ENCODE measurements at places on chromosomes 6 and 20.

- no peak for DNase-seq
Measured at GRCh38 chr6:35391240-35391968, 49.0 kb downstream of the PPARD start.

- peak; percentile 86 for DNase-seq
Measured at GRCh38 chr20:35303735-35304491, 11.7 kb upstream of the FAM83C start.

DNA sequence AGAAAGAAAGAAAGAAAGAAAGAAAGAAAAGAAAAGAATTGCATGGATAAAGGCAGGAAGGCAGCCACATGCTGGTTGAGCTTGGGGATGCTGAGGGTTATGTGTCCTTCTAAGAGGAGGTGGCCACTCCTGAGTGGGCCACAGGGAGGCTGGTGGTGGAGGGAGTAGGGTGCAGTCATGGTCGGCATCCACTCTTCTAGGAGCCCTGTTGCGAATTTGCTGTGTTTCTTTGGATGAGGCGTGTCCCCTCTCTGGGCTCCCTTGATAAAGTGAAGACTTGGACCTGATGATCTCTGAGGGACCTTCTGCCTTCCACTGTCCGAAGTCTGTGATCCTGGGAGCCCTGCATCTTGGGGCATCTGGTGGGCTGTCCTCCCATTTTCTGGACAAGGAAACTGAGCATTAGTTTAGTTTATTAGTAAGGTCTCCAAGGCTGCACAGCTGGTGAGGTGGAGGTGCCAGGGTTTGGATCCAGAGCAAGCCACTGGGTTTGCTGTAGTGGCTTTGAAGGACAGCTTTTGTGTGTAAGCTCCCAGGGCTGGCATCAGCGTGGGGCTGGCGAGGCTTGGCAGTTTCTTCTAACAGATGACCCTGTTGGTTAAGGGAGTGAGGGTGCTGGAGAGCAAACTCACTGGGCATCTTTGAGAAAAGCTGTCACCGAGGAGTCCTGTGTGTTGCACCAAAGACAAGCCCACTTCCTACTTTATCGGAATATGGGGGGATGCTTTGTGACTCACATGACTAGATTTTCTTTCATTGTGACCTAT, 4.3 kb downstream of the DLGAP4 start:
- DNase-seq, result no peak

- DNase-seq, result no peak
Measured at GRCh38 chr20:35008411-35009342, 53.0 kb downstream of the MYH7B start.

DNA sequence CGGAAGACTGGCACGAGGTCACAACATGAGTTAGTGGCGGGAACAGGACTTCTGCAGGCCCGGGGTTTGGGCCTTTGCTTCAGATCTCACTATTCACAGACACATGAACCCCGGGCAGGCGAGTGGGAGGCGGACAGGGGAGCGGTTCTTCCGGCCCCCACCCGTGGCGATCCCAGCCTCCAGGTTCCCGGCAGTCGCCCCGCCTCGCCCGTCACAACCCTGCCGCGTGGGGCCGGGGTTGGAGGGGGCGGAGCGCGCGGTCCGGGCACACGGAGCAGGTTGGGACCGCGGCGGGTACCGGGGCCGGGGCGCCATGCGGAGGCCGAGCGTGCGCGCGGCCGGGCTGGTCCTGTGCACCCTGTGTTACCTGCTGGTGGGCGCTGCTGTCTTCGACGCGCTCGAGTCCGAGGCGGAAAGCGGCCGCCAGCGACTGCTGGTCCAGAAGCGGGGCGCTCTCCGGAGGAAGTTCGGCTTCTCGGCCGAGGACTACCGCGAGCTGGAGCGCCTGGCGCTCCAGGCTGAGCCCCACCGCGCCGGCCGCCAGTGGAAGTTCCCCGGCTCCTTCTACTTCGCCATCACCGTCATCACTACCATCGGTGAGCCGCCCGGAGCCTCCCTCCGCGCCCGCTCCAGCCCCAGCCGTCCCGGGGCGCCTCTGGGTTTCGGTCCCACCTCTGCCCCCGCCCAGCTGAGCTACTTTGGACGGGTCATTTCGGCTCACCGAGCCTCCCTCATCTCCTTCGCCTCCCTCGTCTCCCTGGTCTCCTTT, at the start of gene KCNK15:
Gene KCNK15 (plus strand): TSS at position 268 of the 769 bp plus-strand sequence. CDS start 46 bp downstream, at position 314.
- DNase-seq, result no peak

DNA sequence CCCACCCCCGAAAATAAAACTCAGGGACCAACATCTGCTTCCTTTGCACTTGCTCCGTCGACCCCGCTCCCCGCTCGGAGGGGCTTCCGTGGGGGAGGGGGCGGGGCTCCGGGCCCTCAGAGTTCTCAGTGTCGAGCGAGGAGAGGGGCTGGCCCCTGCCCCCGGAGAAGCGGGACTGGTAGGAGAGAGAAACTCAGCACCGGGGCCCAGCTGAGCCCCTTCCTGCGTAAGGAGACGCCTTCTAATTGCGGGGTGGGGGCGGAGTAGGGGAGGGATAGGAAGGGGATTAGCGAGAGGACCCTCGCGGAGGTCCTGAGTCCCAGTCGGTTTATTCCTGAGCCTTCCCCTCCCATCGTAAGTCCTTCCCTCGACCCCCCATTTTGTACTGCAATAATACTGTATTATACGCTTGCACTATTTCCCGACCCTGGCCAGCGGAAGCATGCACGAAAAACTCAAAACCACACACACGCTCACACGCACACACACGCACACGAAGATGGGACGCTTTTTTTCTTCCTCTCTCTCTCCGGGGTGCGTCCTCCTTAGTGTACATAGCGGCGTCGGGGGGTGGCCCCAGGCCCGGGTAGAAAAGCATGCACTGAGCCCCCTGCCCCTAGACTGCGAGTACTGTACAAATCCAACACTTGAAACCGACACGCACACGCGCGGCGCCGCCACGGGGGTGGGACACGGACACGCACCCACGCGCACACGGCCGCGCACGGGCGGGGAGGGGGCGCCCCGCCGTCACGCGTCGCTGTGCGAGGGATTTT, 22.1 kb upstream of the SLC22A7 start:
- no peak for DNase-seq

DNA sequence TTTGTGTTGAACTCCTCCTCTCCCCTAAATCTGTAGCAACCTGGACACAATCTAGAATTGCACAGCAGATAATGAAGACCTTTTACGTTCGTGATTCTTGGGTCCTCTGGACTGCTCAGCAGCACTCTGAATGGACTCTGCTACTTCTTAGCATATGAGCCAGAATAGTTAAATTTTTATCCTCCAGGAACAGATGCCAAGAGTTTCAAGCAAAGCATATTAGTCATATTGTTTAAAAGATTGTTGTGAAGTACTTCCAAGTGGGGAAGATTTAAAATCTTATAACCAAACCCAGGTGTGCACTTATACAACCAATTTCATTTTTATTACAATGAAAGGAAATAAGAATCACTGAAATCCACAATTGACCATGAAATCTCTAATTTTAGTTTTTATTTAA, 118.9 kb upstream of the EXOC2 start:
- peak; percentile 35 for DNase-seq

DNA sequence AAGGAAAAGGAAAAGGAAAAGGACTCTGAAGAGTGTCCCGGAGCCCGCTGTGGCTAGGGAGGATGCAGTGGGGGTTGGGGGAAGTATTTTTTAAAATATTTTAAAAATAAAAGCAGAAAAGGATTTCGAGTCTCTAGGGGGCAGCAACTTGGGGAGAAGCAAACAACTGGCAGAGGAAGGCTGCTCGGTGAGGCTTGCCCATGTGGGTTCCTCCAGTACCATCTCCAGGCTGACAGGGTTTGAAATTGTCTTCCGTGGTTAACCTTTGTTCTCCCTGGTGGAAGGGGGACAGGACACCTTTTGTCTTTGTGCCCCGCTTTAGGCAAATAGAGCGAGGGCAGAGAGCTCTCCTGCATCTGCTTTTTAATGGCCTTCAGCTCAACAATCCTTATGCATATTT, 60.4 kb upstream of the SNX9 start:
- no peak for DNase-seq

DNA sequence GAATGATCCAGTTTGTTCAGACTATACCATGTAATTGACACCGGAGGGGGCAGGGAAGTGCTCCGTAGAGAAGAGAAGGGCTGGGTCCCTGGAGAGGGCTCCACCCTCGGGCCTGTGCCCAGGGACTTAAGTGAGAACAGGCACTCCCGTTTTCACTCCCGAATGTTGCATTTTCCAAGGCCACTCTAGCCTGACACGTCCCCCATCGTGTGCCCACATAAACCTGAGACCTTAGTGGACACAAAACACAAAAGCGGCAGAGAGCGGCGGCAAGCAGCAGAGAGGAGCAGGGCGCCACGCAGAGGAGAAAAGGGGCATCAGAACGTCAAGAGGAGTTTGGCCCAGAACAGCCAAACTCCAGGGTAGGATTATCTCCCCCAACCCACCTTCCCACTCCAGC, 1405.1 kb downstream of the GRIK2 start:
- DNase-seq, result no peak

- DNase-seq, result peak; percentile 36
Measured at GRCh38 chr6:21402368-21402767, 191.2 kb upstream of the SOX4 start.

- no peak for DNase-seq
Measured at GRCh38 chr6:89387516-89388201, 24.4 kb downstream of the RRAGD start.

DNA sequence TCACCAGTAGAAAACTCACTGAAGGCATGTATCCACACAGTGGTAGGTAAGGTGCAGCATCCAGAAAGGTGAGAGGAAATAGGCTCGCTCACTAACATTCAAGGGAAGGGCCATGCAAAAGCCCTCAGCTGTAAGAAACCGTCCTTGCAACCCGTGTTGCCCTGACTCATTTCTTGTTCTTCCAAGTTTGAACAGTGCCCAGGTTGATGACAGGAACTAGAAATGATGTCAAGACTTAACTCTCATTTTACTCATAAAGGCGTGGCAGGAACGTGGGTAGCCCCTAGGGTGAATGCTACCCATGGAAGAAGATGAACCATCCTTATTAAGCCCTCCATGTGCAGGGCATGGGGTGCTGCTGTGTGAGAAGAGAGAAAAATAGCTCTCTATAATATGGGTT, 187.6 kb downstream of the CD83 start:
- no peak for DNase-seq

DNA sequence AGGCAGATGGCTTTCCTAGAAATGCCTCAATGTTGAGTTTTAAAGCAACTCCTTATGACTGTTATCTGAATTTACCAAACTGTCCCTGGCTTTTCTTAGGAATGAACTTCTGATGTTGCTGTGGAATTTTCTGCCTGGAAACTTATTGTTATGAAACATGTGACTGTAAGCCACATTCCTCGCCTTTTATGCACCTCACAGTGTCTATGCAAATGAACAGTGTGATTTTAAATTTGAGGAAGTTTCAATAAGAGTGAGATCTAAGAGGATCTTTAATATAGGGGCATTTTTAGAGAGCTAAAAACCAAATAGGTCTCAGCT, 2.4 kb upstream of the CCR6 start:
- no peak for DNase-seq

DNA sequence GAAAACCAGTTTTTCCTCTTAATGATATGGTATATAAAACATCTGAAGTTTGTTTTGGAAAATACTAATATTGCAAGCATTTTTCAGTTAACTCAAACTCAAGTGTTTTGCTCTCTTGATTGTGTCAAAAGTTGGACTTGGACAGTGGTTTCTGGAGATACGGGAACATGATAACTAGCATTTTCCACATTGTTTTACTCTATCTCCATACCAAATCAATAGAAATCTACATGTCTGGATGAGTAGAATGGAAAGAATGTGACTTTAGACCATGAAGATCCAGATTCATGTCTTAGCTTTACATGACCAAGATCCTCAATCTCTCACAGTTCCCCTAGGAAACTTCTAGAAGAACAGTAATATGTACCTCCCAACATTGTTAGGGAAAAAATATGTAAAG, 22.2 kb upstream of the FBXO30 start:
- no peak for DNase-seq

- no peak for DNase-seq
Measured at GRCh38 chr6:105780146-105780860, 305.8 kb upstream of the PRDM1 start.

DNA sequence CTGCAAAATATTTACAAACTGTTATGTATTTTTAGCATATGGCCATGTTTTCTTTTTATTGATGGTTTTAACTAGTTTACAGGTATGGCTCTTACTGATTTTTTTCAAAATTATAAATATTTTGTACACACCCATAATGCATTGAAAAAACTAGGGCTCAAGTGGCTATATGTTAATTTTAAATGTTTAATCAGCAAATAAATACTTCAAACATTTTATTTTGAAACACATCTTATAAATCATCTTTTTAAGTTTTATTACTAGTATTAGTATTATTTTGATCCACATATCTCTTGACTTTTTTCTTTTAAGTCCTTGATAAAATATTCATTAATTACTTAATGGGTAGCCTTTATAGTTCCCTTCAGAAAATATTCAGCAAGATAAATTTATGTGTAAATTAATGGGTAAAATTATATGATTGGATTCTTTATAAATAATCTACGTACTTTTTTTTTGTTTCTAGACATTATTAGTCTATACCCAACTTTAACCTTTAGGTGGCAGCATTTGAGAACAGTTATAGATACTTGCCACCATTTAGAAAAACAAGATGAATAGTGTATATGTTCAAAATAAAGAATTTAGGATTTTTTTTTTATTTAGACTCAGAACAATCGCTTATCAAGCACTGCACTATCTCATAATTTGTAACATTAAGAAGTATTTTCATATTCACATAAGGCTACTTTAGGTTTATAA, 241.9 kb downstream of the ADGRB3 start:
- DNase-seq, result no peak

DNA sequence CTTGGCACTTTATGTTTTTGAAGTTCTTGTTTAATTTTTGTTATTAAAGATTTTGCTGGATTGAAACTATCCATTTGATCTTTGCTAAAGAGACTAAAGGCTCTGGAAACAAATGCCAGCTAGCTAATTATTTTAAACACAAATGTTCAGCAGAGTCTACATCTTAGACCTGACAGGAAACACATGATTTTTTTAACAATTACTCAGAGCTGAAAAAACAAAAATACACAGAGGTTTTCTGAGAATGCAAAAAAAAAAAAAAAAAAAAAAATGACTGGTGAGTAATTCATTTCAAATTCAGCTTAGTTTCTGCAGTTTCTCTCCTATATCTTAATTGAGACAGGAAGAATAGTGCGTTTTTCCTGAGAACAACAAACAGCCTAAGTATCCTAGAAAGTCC, 448.0 kb downstream of the TENT5A start:
- no peak for DNase-seq

DNA sequence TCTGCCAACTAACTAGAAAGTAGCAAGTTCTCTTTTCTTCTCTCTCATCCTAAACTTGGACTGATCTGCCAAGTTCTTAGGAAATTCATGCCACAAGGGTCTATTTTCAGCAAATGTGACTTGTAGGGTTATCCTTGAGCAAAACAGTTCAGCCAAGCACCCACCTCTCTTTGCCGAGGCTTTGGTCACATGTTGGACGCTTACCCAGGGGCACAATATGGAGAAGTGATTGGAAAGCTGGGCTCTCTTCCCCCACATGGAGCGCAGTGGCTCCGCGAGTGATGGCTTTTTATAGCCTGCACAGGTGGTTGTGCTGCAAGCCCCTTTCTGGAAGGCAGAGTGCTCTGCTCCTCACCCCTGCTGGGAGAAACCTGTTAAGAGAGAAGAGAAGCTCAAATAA, 47.7 kb upstream of the FNDC1 start:
- DNase-seq, result no peak

All from HFF-Myc (cell line).